ENCODE measurements at places on chromosomes 4 and X.

- no peak for DNase-seq
These were observed 84.8 kb upstream of the SOX3 start for GRCh38 chrX:140589657-140590056.

DNA sequence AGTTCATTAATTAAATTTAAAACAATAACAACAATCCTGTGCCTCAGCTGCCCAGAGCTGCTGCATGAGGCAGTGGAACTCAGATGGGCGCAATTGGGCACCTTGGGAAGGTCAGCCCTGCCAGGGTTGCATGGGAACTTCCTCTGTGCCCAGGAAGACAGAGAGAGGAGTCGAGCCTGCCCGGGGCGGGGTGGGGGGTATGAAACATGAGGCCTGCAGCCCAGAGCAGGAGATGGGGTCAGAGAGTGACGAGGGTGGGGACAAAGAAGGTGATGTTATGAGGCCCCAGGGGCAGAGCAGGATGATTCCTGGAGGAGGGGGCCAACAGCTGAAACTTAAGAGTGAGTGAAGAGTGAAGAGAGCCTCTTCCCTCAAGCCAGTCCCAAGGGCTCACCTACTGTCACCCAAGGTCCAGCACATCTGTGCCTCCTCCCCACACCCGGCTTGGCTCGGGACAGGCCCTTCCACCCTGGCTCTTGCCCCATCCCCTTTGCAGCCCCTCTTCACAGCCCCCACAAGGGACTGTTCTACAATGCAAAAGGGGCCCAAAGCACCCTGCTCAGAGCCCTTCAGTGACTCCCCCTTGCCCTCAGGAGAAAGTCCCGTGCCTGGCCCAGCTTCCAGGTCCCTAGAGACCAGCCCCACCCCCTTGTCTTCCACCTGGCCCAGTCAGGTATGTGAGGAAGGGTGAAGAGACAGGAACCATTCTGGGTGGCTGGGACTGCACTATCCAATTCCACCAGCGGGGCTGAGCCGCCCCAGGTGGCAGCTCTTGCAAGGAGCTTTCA, 31.4 kb downstream of the HMX1 start:
- DNase-seq = no peak

- no peak for DNase-seq
These were observed 2.3 kb downstream of the PDGFRA start for GRCh38 chr4:54231419-54231767.

DNA sequence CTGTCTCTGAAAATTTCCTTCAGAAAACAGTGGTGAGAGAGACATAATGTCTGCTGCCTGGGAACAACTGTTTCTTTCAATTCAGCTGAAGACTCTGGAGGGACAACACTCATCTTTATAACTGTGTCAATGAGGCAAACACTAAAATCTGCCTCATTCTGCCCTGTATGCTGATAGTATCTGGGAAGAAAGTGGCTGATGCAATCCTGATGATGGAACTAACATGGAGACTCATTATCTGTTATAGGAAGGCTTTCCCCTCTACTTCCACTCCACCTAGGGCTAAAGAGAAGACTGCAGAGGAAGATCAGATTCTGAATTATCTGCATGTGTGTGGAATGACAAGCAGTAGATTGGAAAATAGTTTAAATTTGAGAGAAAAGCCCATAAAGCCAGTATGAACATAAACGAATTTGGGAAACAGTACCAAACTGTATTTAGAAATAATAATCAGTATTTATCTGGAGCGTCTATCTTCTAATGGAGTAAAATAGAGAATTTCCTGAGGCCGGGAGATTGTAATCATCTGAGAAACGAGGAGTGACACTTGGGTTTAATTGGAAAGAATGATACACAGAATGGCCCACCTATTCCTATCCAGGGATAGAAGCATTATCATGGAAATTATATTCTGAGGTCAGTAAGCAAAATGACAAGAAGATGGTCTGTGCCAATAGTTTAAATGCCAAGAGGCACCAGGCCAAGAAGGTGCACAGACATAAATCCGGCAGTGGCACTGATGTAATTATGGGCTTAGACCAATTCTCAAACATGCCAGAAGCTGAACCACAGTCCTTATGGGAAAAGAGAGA, 85.4 kb downstream of the SHISA3 start:
- DNase-seq = no peak

GRCh38 chr4:38857354-38858096, 908 bp upstream of the TLR6 start:
- DNase-seq = peak; percentile 59

DNA sequence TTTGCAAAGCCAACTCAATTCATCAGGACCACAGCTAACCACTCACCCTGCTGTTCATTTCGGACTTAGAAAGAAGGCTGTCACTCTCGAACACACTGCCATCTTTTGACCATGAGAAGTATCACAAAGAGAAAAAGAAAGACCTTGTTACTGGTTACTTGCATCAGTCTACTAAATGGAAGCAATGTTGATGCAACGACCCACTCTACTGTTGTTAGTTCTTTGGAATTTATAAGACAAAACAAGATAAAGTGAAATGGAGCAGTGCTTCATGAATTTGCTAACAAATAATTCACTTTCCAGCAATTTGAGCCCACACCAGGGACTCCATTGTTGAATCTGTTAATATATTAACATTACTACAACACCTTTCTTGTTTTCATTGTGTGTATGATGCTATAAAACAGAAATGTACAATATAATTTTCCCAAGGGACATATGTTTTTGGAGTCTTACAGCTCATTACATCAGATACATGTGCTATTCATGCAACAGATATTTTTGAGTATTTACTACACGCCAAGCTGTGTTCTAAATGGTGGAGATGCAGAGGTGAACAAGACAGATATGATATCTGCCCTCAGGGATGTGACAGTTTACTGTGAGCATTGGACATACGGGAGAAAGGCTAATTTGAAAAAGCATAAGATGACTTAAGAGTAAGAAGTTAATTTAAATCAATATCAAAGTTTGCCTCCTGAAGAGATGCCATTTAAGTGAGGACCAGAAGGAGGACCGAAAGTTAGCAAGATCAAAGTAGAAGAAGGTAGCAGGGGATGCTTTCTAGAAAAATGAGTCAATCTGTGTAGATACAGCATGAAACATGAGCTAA, 87.2 kb downstream of the AREG start:
- DNase-seq = peak; percentile 3

- DNase-seq = no peak
These were observed 88.9 kb downstream of the RS1 start for GRCh38 chrX:18582910-18583493.

- DNase-seq = peak; percentile 3
These were observed 140.0 kb upstream of the BCOR start for GRCh38 chrX:40237731-40238178.

- DNase-seq = no peak
These were observed 45.1 kb upstream of the SLC4A4 start for GRCh38 chr4:71293705-71294104.

DNA sequence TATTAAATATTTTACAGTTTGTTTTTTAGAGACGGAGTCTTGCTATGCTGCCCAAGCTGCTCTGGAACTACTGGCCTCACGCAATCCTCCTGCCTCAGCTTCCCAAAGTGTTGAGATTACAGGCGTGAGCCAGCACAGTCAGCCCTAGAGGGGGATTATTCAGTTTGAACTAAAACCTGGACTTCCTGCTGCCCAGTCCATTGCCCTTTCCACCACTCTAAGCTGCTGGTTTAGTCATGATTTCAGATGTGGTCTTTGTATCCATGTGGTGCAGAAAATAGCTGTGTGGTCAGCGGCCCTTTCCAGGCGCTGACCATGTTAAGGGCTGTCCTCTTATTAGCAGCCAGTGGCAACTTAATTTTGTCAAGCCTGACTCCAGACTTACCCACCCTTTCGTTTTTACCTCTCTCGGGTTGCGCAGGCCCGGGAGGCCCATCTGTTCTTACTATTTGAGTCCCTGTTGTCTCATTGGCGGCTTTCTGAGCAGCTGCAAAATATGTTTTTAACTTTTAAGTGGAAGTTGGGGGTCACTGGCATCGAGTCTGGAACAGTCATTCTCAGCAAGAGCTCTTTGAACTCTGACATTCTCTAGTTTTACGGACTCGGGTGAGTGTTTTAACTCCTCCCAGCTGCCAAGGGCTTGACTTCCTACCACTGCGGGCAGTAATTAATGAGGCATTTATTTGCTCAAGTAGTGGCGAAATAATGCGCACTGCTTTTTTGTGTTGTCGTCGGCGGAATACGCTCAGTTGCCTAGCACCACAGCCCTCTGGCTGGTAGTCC, 773 bp upstream of the VMA21 start:
- DNase-seq = peak; percentile 48

DNA sequence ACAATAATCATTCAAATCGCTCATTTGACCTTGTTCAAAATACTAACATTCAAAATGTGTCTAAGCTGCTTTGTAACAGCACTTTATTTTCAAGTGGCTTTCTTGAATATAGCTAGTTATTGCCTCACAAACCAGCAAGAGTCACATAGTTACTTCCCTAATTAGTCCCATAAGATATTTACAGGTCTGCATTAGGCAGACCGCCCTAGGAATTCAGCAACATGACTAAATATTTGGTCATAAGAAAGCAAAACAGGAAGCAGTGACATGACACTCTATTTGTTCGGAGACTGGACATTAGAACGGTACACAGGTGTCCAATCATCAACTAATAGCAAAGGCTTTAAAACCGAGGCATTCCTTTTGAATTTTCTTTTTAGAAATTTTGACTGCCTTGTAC, 262.0 kb downstream of the COL25A1 start:
- DNase-seq = no peak

Data from CD4-positive, alpha-beta T cell treated with Interleukin-17A for 4 hours (primary cell).